ENCODE measurements at places on chromosomes 7 and 10.

GRCh38 chr10:121490871-121491519 is 107.2 kb downstream of the FGFR2 start:
- DNase-seq: no peak

DNA sequence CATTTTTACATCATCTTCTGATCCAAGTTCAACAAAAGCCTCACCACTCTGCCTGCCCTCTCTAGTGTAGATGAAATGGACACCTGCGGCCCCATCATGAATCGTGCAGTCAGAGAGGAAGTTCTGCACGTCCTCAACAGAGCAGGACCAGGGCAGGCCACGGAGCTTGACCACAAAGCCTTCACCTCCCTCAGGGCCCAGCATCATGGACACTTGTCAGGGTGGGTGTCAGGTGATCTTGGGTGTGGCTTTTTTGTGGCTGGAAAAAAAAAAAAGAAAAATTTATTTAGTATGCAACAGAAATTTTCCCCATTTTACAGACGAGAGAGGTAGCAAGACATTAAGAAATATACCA is 16.2 kb downstream of the FXYD4 start:
- no peak for DNase-seq

- DNase-seq: no peak
Measured at GRCh38 chr10:118871244-118871865, 116.6 kb upstream of the CACUL1 start.

- no peak for DNase-seq
Measured at GRCh38 chr10:44607116-44607515, 222.2 kb upstream of the CXCL12 start.

GRCh38 chr7:19269301-19269700 is 124.1 kb upstream of the FERD3L start:
- DNase-seq: no peak

- no peak for DNase-seq
Measured at GRCh38 chr7:5225616-5226290, 35.7 kb downstream of the WIPI2 start.
